ENCODE measurements at places on chromosomes 11 and 22.

GRCh38 chr11:32796425-32796824 is 2.0 kb upstream of the CCDC73 start:
- no peak for DNase-seq

- DNase-seq = no peak
These were observed 10.3 kb upstream of the IGSF9B start for GRCh38 chr11:133966921-133967598.

DNA sequence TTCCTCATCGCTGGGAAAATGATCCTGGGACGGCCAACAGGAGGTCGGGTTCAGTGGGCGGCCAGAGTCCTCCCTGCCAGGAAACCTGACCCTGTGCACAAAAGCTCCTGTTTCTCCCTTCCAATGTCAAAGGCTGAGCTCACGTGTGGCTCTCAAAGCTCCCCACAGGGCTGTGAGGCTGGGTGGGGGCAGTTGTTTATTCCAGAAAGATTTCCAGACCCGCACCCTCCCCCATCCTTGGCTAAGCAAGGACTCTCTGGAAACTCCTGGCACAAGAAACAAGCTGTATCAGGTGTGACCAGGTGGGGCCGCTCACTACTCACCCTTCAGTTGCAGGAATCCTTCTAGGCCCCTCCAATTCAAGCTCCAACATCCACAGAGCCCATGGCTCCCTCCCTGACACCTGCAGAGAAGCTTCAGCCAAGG is 131.9 kb downstream of the SHANK2 start:
- no peak for DNase-seq

DNA sequence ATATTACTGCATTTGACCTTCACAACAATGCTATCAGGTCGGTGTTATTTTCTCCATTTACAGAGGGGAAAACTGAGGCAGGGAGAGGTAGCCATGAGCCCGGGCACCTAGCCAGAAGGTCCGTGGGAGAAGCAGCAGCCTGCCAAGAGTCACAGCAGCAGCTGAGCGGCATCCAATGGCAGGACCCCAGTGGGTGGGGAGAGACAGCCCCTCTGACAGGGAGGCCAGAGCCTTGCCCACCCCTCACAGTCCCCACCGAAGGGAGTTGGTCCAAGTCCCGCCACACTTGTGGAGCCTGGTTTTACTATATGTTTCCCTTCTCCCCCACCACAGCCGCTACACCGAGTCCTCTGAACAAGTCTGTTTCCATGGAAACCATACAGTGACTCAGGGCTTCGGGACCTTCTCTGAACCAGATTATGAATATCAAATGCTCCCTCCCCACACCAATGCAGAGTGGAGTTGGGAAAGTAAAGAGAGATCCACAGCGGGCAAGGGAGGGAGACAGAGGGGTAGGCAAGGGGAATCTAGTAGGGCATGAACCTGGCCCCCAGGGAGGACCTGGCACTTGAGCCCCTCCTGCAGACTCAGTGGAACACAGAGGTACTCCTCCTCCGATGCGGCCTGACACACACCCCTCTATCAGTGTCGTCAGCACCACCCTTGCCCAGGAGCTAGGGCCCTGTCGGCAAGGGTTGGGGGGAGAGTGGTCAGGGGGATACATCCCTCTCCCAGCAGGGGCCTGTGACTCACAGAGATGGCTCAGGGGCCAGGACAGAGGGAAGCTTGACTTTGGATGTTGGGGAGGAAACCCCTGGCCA is 2.5 kb downstream of the CHST1 start:
- DNase-seq = peak; percentile 79

DNA sequence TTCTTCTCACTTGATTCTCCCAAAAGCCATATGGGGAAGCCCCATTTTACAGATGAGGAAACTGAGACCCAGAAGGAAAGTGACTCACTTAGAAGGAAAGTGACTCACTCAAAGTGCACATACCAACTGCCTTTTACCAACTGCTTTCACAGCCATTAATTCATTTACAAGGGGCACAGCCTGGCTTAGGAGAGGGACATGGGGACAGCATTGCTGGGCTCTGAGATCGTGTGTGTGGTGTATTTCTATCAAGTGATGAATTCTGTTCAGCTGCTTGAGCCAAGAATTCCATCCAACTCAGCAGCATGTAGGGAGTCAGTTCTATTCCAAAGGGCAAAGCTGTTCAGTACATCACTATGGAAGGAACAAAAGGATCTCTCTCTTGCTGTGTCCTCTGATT is 23.5 kb upstream of the PAK1 start:
- DNase-seq = no peak

DNA sequence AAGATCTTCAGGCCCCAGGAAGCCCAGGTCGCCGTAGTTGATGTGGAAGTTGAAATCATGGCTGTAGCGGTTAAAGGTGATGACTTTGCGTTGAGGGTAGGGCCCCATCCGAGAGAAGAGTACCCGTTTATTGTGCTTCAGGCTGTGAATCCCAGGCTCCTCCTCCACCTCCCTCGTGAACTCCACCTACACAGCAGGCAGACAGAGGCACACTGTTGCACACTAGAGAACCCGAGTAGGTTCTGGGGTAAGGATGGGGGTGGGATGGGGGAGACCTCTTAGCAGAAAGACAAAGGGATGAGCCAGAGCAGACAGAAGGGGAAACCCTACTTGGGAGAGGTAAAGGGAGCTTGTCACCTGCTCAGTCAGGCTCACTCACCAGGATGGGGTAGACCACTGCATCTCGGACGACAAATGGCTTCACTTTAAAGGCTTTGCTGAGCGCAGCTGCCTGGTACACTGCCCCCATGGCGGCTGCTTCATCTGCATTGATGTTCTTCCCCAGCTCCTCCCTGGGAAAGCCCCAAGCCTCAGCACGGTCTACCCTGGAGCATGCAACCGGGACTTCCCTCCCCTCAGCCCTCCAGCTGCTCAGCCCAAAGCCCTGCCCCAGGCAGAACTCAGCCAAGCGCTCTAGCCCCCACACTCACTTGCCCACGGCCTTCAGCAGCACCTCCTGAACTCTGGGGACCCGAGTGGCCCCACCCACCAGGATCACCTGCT is 5.4 kb downstream of the HYOU1 start:
- DNase-seq = no peak

DNA sequence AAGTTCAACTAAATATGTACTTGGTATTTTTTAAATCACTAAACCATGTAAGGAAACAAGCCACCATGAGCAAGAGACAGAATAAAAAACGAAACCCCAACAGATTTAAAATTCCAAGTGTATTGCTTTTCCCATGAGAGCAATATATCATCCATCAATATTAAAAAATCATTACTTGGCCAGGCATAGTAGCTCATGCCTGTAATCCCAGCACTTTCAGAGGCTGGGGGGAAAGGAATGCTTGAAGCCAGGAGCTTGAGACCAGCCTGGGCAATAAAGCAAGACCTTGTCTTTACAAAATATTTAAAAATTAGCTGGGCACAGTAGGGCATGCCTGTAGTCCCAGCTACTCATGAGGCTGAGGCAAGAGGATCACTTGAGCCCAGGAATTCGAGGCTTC is 190.8 kb downstream of the TTC28 start:
- no peak for DNase-seq

DNA sequence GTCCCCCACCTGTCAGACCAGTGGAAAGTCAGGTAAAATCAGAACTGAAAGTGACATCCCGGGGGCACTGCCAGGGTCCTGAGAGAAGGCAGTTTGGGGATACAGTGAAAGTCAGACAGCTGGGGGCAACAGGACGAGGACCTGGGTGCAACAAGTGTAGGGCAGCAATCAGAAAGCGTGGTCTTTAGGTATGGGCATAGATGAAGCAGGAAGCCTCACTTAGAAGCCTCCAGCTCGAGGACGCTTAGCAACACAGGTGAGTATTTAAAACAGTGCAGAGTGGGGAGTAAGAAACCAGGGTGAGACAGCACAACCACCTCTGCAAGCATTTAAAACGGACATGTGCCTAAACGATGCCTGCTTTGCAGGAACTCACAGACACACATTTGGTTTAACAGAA is 64.6 kb upstream of the POU2AF1 start:
- no peak for DNase-seq
